ENCODE measurements at places on chromosomes 12 and 14.

- DNase-seq: no peak
Measured at GRCh38 chr14:76227450-76228050, 75.8 kb downstream of the GPATCH2L start.

DNA sequence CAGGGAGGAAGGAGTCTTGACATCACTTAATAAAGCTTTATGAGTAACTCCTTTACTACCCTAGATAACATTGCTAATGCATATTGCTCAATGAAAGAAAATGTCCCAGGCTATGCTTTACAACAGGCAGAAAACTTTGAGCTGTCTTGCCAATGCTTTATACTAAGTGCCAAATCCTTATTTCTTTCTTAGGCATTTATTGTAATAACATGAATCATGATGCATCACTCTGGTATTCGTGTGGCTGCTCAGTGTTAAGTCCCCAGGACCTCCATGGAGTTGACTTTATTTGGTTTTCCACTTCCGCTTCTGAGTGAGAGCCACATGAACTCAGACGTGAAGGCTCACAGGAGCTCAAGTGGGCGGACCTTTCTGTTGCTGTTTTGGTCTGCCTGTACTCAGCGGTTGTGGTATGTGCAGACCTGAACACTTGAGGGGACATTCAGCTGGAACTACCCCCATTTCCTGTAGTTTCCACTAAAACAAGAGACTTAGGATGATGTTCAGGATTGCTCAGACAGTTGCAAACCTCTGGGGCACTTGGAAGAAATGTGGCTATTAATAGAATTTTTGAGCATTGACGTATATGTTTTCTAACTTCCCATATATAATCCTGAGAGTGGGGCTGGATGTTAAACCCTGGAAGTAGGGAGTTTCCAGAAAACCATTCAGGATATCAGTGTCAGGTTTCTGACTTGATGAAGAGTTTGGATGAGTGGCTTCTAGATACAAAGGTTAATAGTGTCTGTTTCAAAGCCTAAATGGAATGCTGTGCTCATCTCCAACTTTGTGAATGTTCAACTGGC is 258.6 kb downstream of the MSRB3 start:
- no peak for DNase-seq

- DNase-seq: no peak
Measured at GRCh38 chr12:8958066-8958465, 8.6 kb upstream of the M6PR start.

DNA sequence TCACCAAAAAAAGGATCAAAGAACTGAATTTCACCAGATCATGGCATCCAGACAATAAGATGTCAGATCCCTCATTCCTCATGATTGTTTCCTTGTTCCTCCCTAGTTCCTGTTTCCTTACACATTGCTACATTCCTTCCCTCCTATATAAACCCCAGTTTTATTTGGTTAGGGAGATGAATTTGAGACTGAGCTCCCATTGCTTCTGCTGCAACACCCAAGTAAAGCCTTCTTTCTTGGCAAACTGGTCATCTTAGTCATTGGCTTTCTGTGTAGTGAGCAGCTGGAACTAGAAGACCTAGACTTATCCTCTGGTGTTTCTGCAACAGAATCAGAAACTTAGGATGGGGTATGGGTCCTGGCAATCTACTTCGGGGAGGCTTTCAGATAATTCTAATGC is 217.9 kb downstream of the NOVA1 start:
- no peak for DNase-seq

GRCh38 chr12:105912882-105913678 is 225.7 kb downstream of the NUAK1 start:
- no peak for DNase-seq

GRCh38 chr14:102394717-102395375 is 32.1 kb downstream of the TECPR2 start:
- DNase-seq: no peak

GRCh38 chr14:56487090-56487667 is 92.4 kb upstream of the TMEM260 start:
- DNase-seq: no peak

- DNase-seq: no peak
Measured at GRCh38 chr12:52061470-52062166, 8.2 kb upstream of the ATG101 start.

DNA sequence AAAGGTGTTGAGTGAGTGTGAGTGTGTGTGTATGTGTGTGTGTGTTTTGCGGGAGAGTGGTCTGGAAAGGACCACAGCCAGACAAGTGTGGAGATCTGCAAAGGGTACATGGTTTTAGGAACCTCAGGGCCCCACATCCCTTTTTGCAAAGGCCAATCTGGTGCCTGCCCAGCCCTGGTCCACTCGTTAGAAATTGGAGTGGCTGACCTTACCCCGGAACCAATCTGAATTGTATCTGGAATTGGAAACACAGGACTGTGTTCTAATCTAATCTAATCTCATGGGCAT is 11.3 kb upstream of the TBX3 start:
- DNase-seq: no peak

- no peak for DNase-seq
Measured at GRCh38 chr14:52023518-52023917, 34.2 kb downstream of the RTRAF start.

- DNase-seq: no peak
Measured at GRCh38 chr12:66072135-66072534, 58.4 kb downstream of the LLPH start.

DNA sequence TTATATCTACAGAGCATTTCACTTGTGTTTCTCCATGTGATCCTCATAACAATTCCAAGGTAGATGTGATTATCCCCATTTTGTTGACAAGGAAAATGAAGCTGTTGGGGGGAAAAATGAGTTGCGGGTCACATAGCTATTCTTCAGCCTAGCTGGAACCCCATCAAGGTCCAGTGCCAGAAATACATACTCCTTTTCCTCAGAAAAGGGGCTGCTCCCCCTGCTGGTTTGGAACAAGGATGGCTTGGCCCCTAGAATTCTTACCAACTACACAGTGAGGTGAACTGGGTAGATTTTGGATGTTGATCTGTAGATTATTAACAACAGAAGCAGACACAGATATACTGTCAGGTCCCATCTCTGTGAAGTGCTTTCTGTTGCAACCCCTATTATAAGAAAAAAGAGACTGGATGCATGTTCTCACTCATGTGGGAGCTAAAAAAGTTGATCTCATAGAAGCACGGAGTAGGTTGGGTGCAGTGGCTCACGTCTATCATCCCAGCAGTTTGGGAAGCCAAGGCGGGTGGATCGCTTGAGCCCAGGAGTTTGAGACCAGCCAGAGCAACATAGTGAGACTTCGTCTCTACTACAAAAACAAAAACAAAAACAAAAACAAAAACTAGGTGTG is 8.9 kb downstream of the IKZF4 start:
- DNase-seq: no peak

DNA sequence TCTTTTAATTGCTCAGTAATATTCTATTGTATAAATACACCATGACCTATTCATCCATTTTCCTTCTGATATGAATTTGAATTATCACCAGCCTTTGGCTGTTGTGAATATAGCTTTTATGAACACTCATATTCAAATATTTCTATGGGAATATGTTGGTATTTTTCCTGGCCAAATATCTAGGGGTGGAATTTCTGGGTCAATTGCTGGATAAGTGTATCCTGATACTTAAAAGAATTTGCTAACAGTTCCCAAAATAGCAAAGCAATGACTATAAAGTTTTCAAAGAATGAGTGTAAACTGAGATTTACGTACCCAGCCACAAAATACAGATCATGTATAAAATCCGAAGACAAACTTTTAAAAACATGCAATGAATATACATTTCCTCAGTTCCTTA is 148.7 kb upstream of the CLEC14A start:
- no peak for DNase-seq

DNA sequence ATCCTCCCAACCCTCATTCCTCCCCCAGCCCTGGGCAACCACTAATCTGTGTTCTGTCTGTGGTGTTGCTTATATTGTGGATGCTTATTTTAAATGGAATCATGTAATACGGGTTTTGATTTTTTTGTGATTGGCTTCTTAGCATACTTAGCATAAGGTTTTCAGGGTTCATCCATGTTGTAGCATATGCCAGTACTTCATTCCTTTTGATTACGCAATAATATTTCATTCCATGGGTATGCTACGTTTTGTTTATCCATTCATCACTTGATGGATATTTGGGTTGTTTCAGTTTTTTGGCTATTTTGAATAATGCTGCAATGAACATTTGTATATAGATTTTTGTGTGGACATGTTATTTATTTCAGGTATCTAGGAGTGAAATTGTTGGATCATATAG is 82.9 kb downstream of the TSPAN9 start:
- DNase-seq: no peak

- DNase-seq: no peak
Measured at GRCh38 chr14:34212172-34212929, 249.7 kb downstream of the SPTSSA start.

DNA sequence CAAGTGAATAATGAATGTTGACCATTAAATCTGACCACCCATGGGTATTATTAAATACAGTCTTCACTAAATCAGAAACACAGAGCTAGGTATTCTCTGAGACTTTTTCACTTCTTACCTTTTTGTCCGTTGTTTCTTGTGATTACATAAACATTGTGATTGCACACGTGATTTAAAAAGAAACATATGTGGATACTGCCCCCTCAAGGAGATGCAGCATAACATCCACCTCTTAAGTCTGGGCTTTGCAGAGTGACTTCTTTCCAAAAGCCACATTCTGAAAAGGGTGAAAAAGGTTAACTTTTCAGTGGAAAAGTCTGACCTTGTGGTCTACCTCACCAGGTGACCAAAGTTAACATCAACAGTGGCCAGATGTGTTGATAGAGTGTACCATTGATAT is 185.5 kb upstream of the FAR2 start:
- DNase-seq: no peak

GRCh38 chr12:111069886-111070285 is 149.5 kb upstream of the MYL2 start:
- DNase-seq: no peak

GRCh38 chr12:121579190-121579791 is 1.5 kb downstream of the KDM2B start:
- DNase-seq: no peak

DNA sequence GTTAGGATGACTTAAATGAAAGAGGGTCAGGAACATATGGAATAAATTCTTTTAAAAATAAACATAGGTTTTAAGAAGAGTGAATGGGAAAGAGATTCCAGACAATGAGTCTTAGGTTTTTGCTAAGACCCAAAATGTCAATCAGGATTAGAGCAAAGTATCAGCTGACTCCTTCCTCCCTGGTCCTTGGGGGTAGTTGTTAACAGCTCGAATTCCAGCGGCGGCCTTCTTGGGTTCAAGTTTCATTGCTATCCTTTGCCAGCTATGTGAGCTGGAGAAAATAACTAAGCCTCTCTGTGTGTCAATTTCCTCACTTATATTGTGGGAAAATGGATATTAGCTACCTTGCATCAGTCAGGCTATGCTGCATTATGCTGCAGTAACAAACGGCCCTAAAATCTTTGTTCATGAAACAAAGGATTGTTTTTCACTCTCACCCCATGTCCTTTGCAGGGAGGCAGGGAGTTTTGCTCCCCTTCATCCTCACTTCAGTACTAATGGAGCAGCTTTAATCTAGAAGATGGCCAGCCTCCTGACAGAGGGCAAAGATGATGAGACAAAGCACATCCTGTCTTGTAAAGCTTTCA is 83.8 kb upstream of the RFLNA start:
- no peak for DNase-seq

- DNase-seq: no peak
Measured at GRCh38 chr14:49362916-49363315, 223.3 kb downstream of the RPS29 start.

GRCh38 chr12:28879379-28879778 is 269.7 kb upstream of the FAR2 start:
- no peak for DNase-seq

GRCh38 chr14:84234281-84234680 is 1295.7 kb upstream of the FLRT2 start:
- DNase-seq: no peak

- DNase-seq: no peak
Measured at GRCh38 chr14:70896981-70897380, 10.3 kb upstream of the PCNX1 start.

DNA sequence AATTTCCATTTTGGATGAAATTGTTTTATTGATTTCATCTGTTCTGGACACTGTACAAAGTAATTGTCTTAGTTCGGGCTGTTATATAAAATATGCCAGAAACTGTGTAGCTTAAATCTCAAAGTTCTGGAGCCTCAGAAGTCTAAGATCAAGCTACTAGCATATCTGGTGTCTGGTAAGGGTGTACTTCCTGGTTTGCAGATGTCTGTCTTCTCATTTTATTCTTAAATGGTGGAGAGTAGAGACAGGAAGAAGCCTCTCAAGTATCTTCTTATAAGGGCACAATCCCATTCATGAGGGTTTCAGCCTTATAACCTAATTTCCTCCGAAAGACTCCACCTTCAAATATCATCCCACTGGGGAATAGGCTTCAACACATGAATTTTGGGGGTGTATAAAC is 51.3 kb downstream of the MON2 start:
- DNase-seq: no peak

- no peak for DNase-seq
Measured at GRCh38 chr14:56487761-56488160, 91.8 kb upstream of the TMEM260 start.

DNA sequence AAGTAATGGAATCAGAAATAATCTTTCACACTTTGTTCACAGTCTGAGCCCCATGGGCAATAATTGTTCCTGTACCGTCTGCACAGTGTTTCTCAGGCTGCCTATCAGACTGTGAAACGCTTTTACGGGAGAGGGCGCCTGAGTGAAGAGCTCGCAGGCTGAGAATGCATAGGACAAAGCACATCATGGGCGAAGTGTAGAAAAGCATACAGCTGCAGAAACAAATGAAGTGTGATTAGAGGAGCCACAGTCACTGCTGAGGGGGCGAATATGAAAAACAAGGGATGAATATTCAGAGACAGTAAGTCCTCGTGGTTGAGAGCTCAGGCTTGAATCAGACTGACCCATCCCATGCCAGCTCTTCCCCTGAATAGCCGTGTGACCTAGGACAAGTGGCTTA is 438.4 kb upstream of the DCN start:
- DNase-seq: no peak

Data from vagina (tissue), 2 donors.